Placental pericyte (primary cell): ENCODE measurements at places on chromosomes 1 and 21. TPM values are rescaled to one million over a fixed set of nuclear protein-coding genes. Genes with fewer than 3 reads are reported as not detected.

The PLA2G2F gene
- total RNA-seq = not detected in 2 replicates

The MAP3K21 gene
- 1.1 and 1.5 TPM in 2 replicates for total RNA-seq

The FMO2 gene
- under 0.01 TPM in 1 of 2 replicates, not detected in the other for total RNA-seq

The STYXL2 gene
- total RNA-seq = not detected in 2 replicates

The TMEM200B gene
- 9.4 and 14.2 TPM in 2 replicates for total RNA-seq

The NHLH1 gene
- total RNA-seq = under 0.01 and 0.14 TPM in 2 replicates

The ILDR2 gene
- under 0.01 and 0.14 TPM in 2 replicates for total RNA-seq

The DLGAP3 gene
- total RNA-seq = not detected in 2 replicates

The HFM1 gene
- 0.14 and 0.22 TPM in 2 replicates for total RNA-seq

The RAB7B gene
- total RNA-seq = 0.66 and 2.4 TPM in 2 replicates

The ERICH3 gene
- total RNA-seq = not detected in 2 replicates

The ZSCAN20 gene
- total RNA-seq = 7.9 and 9.6 TPM in 2 replicates

The DIRAS3 gene
- total RNA-seq = 5.7 and 30.4 TPM in 2 replicates

The EFNA3 gene
- total RNA-seq = 0.43 and 0.66 TPM in 2 replicates

The PIK3CD gene
- 12.7 and 23.2 TPM in 2 replicates for total RNA-seq

The SHE gene
- total RNA-seq = under 0.01 TPM in 1 of 2 replicates, not detected in the other

The WDR47 gene
- total RNA-seq = 13.8 and 23.6 TPM in 2 replicates

The MTMR11 gene
- total RNA-seq = 2.6 and 8.3 TPM in 2 replicates

The OR2T33 gene
- total RNA-seq = not detected in 2 replicates
